ENCODE measurements at places on chromosomes 4 and X. TPM values are rescaled to one million over a fixed set of nuclear protein-coding genes. Genes with fewer than 3 reads are reported as not detected.

The BEX1 gene
- 0.76 TPM for total RNA-seq

The HAUS3 gene
- 11.8 TPM for total RNA-seq

The HTN3 gene
- total RNA-seq = not detected

The HAUS7 gene
- total RNA-seq = 30.1 TPM

The MND1 gene
- total RNA-seq = 0.90 TPM

The USP17L13 gene
- total RNA-seq = not detected

The RNF150 gene
- 26.6 TPM for total RNA-seq

The GAGE12F gene
- not detected for total RNA-seq

The SSX3 gene
- total RNA-seq = not detected

- DNase-seq = no peak
Observed at GRCh38 chr4:140704964-140705363, 51.2 kb downstream of the TBC1D9 start.

GRCh38 chr4:8235224-8235623, 34.3 kb upstream of the HTRA3 start:
- no peak for DNase-seq

DNA sequence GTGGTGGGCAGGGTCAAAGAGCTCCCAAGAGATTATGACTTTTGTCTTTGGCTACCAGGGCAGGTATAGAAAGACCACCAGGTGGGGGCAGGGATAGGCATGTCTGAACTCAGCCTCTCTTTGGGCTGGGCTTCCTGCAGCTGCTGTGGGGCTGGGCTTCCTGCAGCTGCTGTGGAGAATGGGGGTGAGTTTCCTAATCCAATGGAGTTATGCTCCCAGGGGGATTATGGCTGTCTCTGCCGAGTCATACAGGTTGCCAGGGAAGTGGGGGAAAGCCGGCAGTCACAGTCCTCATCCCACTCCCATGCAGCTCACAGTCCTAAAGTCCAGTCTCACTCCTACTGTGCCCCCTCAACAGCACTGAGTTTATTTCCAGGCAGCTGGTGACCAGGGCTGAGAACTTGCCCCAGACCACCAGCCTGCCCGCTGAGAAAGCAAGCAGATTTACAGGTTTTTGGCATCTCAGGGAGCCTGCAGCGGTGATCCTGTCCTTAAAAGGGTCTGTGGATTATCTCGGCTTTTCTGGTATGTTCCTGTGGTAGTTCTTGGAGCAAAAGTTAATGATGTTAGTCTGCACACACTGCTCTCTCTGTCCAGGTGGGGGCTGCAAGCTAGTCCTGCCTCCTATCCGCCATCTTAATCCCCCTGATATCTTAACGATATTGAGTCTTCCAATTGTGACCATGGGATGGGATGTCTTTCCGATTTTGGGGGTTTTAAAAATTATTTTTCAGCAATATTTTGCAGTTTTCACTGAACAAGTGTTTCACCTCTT, 133.4 kb downstream of the RTL9 start:
- no peak for DNase-seq

DNA sequence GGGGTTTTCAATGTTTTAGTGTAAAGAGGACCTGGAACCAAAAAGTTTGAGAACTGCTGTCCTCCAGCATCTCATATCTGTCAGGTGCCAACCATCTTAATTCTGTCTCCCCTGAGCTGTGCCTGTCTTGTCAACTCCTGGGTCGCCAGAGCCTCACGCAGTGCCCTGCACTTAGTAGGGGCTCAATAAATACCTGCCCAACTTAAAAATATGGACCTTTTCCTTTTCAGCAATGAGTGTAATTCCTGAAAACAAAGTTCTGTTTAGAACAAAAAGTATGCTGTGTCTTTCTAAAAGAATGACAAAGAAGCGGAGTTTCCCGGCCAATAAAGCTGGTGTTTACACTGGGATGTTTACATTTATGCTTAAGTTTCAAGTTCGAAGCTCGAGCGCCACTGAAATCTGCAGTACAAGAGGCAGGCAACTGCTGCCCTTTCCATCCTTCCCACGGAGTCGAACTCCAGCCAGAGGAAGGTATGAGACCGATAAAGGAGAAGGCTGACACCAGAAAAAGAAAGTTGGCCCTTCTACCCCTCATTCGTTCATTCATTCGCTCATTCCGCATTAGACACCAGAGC, 1.1 kb upstream of the HTATSF1 start:
- no peak for DNase-seq

DNA sequence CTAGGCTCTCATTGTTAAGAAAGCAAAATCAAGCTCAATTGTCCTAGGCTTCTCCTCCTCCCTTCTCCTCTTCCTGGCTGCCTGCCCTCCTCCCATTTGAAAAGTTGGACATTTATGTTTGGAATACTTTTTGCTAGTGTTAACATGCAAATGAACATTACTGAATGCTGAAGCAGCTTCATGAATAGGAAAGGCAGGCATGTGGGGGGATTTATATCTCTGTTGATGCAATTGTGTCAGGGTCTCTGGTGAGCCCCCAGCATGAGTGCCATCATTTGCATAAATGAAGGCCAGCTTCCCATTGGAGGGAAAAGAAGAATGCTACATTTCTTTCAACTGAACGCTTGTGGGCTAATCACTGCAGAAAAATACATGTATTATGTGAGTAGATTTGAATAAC, 160.1 kb upstream of the NDST3 start:
- DNase-seq = no peak

DNA sequence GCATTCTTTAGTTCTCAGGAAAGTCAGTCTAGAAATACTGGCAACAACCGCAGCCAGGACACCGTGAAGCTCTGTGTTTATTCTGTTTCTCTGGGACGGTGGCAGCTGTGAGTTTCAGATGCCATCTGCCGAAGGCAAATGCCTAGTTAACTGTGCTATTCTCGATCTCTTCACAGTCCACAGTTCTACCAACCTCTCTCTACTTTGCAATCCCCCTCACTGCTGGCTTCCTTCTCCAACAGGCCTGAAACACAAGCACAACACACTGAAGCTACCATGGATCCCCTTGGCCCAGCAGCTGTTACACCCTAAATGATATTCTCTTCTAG, 118.8 kb downstream of the ZNF827 start:
- no peak for DNase-seq

GRCh38 chrX:69222103-69223090, 57.1 kb upstream of the PJA1 start:
- peak; percentile 88 for DNase-seq

GRCh38 chrX:23756165-23756564, 13.1 kb upstream of the ACOT9 start:
- no peak for DNase-seq

GRCh38 chr4:19583827-19584569, 667.7 kb upstream of the SLIT2 start:
- no peak for DNase-seq

DNA sequence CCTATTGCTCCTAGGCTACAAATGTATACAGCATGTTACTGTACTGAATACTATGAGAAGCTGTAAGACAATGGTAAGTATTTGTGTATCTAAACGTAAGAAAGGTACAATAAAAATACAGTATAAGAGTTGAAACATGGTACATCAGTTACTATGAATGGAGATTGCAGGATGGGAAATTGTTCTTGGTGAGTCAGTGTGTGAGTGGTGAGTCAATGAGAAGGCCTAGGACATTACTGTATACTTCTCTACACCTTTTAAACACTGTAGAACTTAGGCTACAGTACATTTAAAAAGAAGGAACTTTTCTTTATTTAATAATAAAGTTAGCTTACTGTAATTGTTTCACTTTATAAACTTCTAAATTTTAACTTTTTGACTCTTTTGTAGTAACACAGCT, 2603.2 kb downstream of the PCDH7 start:
- no peak for DNase-seq

DNA sequence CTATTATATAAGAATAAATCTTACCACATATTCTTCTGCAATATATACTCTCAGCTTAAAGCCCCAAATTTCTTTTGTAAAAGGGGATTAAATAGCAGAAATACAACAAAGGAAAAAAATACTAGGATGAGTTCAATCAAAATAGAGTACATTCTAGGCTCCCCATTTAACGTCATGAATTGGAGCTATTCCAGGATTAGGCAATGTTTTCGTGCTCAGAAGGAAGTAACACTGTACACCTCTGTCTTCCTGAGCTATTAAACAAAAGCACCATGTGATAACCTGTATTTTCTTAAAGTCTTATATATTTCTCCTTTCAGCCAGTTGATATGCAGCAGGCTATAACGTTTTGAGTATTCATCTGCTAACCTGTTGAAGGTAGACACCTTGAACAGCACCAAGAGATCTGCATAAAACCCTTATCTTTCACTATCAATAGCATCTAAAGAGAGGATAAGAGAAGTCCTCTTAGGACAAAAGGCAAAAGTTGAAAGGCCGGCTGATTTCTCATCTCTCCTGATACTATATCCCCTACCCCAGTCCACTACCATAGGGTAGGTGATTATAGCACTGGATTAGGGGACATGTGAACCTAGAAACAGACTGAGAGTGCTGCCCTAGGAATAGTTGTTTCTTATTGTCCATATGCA, 31.5 kb downstream of the TEC start:
- no peak for DNase-seq

DNA sequence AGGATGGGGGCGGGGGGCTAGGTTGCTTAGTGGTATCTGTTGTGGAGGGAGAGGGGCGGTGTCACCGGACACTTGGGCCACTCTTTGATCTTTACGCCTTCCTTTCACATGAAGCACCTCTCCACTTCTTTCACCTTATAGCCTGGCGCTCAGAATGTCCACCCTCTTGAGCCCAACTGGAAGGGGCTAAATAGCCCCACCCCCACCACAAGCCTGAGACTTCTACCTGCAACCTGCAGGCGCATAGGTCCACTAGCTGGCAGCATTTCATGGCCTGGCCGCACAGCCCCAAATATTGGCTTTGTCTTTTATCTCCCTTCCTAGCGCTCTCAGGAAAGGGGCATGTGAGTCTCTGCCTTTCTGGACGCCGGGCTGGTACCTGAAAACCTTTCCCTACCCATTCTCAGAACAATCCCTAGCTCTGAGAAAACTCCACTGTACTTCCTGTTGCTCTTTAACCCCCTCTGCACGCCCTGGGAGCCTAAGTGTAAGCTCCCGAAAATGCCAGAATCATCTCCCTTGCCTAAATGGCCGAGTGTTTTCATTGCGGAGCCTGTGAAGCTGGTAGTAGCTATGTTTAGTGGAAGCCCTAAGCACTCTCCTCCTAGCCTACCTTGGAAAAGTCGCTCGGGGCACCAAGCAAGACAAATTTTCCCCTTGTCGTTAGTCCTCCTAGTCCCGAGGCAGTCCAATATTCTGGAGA, 1.2 kb upstream of the TRPC5 start:
- peak; percentile 71 for DNase-seq

DNA sequence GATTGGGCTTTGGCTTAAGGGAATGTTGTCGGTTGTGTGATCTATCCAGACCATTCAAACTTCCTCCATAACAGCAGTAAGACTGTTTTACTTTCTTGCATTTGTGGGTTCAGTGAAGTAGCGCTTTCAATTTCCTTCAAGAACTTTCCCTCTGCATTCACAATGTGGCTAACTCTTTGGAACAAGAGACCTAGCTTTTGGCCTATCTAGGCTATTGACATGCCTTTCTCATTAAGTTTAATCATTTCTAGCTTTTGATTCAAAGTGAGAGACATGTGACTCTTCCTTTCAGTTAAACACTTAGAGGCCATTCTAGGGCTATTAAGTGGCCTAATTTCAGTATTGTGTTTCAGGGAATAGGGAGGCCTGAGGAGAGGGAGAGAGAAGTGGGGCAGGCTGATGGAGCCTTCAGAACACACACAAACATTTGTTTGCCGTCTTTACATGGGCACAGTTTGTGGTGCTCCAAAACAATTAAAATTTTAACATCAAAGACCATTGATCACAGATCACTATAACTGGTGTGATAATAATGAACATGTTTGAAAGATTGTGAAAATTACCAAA, 34.1 kb downstream of the ADH5 start:
- DNase-seq = no peak

GRCh38 chr4:136319789-136320464, 1212.4 kb downstream of the PCDH18 start:
- no peak for DNase-seq

DNA sequence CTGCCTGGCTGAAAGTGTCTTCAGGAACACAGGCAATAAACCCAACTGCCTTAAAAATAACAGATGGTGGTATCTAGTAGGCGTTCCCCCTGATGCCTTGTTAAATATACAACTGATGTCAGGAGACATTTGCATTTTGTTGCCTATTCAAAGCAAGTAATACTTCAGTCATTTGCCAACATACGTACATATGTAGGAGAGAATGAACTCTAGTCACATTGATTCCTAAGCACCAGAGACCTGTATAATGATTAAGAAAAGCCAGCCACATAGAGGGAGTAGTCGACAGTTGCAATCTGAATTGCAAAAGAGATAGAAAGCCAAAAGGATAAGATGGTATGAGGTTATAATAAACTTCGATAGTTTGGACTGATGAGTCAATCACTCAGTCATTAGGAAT, 191.0 kb upstream of the EMCN start:
- DNase-seq = no peak

GRCh38 chr4:80731436-80731835, 299.1 kb upstream of the BMP3 start:
- no peak for DNase-seq

DNA sequence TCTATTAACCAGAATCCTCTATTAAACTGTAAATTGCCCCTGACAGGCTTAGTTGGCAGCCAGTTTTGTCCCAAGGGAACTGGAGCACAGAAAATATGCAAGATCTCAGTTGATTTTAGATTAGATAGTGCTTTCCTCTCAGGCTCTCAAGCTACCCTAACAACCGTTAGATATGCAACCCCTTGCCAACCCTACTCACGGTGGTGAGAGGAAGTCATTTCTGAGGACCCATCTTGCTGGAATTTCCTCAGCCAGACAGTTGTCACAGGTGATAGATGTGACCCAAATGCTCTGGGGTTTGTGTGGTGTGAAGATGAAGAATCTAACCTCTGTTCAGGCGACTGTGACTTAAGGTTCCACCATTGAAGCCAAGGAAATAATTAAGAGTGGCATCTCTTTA, 447.1 kb downstream of the MID1IP1 start:
- no peak for DNase-seq

DNA sequence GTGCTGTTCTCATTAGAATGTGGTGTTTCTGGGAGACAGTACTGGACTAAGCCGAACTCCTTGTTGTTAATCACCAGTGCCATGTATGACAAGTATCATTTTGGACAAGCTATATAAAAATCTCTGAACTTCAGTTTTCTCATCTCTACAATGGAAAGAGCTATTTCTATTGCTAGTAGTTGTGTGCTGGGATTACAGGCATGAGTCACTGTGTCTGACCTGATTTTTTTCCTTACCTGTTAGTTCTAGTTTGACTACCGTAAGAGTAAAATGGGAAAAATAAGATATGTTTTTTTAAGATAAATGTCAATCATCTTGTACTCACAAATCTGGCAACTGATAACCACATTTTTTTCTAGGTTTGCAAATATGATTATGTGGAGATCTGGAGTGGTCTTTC, 192.3 kb downstream of the TLL1 start:
- DNase-seq = no peak
